ENCODE measurements at places on chromosomes 1 and 21. TPM values are rescaled to one million over a fixed set of nuclear protein-coding genes. Genes with fewer than 3 reads are reported as not detected.

GSTM1 gene
- polyA plus RNA-seq: 175 TPM

WNT4 gene
- 2.3 TPM for polyA plus RNA-seq

KRTAP19-3 gene
- polyA plus RNA-seq: not detected

CBR3 gene
- 9.0 TPM for polyA plus RNA-seq

- no peaks in the 10 kb centered on the region for H3K4me1 ChIP-seq
- no peak overlapping the region for H3K27ac ChIP-seq
- DNase-seq: no peak
Observed at GRCh38 chr21:37392441-37392840, 25.9 kb downstream of the DYRK1A start.

DNA sequence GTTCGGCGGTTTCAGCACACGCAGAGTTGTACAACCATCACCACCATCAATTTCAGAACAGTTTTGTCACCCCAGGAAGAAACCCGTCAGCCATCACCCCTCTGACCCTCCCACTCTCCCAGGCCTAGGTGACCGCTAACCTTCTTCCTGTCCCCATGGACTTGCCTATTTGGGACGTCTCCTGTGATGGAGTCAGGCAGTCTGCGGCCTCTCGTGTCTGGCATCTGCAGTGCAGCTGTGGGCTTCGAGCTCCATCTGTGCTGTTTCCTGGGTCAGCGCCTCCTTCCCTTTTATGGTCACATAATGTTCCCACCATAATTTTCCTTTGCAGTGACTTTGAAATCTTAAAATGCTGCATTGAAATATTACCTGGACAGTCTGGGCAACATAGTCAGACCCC lies 24.4 kb downstream of the SLC45A1 start:
- H3K36me3 ChIP-seq: peaks cover 6% of the 10 kb centered on the region
- H3K27ac ChIP-seq: peak overlapping the region; percentile 75
- DNase-seq: no peak
- H3K27me3 ChIP-seq: no peaks in the 10 kb centered on the region
- H3K4me3 ChIP-seq: no peak overlapping the region

DNA sequence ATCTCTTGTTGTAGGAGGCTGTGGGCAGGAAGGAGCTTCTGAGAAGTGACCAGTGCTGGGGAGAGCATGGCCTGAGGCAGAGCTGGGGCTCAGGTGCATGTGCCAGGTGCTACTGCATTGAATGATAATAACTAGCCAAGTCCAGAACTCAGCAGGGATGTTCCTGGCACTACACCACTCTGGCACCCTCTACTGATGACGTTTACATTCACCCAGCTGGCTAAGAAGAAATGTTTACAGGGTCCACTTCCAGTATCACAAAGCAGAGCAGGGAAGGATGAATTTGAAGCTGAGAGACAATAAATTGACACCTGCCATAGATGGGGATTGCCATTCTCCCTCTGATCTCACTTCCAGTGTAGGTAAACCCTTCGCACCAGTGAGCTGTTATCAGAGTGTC lies 411.8 kb downstream of the SETD4 start:
- H3K27ac ChIP-seq: no peak overlapping the region
- H3K27me3 ChIP-seq: no peaks in the 10 kb centered on the region
- DNase-seq: peak; percentile 53

GRCh38 chr1:212935387-212935981 lies 14.9 kb upstream of the VASH2 start:
- no peaks in the 10 kb centered on the region for H3K4me1 ChIP-seq
- H3K36me3 ChIP-seq: no peaks in the 10 kb centered on the region
- H3K4me3 ChIP-seq: no peak overlapping the region
- no peak overlapping the region for H3K27ac ChIP-seq

All from small intestine (tissue), 16 donors.